ENCODE measurements at places on chromosomes 5 and 9.

DNA sequence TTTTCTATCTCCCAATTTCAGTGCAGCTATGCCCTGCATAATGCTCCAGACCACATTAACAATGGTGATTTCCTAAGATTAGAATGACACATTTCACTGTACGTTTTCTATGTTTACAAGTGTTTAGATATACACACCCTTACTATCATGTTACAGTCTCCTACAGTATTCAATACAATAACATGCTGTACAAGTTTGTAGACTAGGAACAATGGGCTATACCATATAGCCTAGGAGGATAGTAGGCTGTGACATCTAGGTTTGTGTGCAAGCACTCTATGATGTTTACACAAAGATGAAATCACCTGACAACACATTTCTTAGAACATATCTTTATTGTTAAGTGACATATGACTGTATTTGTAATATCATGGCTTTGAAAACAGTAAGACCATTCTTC is 1435.6 kb upstream of the NUDT12 start:
- DNase-seq: no peak

DNA sequence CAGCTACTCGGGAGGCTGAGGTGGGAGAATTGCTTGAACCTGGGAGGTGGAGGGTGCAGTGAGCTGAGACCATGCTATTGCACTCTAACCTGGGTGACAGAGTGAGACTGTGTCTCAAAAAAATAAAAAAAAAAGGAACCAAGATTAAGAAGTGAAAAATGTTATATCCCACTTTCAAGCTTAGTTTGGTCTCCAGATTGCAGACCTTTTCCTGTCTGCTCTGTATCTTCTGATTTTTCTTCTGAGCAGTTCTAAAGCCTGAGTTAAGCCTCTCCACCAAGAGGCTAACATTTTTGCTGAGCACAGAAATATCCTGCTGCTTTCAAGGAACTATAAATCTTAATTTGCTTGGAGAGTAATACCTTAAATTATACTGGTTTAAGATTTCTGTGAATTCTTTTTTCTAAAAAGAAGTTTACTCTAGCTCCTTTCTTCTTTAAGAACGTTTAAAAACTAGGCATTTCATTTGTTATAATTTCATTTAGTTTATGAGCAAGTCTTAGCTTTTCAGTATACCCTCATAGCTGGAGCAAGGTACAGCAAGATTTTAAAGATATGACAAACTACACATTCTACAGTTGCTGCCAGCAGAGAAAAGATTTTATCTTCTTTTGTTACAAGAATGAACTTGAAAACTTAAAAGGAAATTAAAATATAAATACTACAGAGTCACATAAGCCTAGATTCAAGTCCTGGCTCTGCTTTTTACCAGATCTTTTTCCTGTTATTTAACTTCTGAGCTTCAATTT is 55.0 kb downstream of the GARNL3 start:
- DNase-seq: peak; percentile 28

GRCh38 chr5:139386050-139386438 is 2.9 kb upstream of the SLC23A1 start:
- no peak for DNase-seq

- DNase-seq: no peak
Measured at GRCh38 chr5:168464641-168465040, 21.6 kb upstream of the RARS1 start.

DNA sequence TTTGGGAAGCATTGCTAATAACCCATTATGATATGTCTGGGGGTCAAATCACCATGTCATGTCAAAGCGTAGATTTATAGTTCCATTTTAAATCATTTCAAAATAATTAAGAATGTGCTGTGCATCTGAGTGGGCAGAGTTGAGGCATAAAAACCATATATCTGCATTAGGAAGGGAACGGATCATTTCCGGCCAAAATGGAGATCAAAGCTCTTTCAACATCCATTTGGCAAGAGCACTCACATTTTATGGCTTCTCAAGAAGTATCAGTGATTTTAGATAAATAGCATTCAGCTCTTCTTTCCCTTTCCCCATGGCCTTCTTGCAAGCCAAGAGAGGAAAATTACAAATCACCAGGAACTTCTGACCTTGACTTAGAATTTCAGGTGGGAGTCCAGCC is 89.9 kb downstream of the HSPA4 start:
- no peak for DNase-seq

DNA sequence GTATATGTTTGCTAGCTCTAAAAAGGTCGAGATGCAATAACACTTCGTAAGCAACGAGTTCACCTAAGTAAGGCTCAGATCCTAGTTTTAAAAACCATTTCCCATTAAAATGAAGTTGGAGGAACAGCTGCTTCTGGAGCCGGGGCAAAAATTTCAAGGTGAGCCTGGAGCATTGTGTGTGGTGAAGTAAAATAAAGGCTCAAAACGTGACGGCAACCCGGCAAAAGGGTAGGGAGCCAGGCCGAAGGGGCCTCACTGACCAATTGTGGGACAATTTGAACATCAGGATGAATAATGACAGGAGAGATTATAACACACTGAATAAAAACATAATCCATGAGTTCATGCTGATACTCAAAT is 20.1 kb downstream of the BTNL9 start:
- no peak for DNase-seq

GRCh38 chr5:109759306-109759705 is 69.6 kb downstream of the MAN2A1 start:
- DNase-seq: no peak

DNA sequence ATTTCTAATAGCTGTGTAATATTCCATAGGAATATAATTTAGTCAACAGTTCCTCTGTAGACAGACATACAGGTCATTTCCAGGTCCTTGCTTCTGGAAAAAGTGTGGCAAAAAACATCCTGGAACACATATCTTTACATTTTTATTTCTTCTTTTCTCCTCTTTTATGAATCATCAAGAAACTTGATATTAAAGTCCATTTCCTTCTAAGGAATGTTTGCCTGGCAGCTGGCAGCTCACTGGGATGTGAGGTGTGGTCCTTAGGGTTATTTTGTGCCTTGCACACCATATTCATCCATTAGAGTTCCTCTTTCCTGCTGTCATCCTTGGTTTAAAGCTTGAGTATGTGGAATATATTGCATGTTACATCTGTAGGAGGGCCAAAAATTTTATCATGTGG is 122.0 kb downstream of the GALNT10 start:
- DNase-seq: no peak

DNA sequence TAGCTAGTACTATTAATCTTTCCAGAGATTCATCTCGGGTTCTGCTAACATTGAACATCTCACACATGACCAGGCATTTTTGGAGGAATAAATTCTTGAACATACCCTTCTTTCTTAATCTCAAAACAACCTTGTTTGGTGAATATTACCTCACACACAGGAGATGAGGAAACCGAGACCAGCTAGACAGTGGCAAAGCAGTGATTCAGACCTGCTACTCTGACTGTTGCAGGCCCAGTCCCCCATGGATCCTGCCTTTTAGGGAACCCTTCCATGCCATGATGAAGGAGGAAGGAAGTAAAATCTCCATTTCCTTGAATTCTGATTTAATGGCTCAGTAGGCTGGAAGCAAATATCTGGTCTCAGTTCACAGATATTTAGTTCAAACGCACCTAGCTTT is 2.6 kb downstream of the PCSK5 start:
- no peak for DNase-seq

- no peak for DNase-seq
Measured at GRCh38 chr9:81227507-81228245, 461.7 kb downstream of the TLE1 start.

- DNase-seq: no peak
Measured at GRCh38 chr5:92907938-92908606, 672.9 kb downstream of the NR2F1-AS1 start.

DNA sequence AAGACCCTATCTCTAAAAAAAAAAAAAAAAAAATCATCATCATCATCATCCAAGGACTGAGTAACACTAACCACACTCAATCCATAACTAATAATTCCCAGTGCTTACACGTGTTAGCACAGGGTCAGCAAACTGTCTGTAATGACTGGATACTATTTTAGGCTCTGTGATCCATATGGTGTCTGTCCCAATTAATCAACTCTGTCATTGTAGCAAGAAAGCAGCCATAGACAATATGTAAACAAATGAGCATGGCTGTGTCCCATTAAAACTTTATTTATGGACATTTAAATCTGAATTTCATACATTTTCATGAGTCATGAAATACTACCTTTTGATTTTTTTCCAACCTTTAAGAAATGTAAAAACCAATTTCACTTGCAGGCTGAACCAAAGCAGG is 148.4 kb downstream of the SIL1 start:
- no peak for DNase-seq

- DNase-seq: no peak
Measured at GRCh38 chr5:10564838-10565784, 1.2 kb downstream of the ANKRD33B start.

- DNase-seq: no peak
Measured at GRCh38 chr5:8848997-8849594, 696.8 kb downstream of the SEMA5A start.

- no peak for DNase-seq
Measured at GRCh38 chr5:96142786-96143434, 181.3 kb upstream of the ELL2 start.

DNA sequence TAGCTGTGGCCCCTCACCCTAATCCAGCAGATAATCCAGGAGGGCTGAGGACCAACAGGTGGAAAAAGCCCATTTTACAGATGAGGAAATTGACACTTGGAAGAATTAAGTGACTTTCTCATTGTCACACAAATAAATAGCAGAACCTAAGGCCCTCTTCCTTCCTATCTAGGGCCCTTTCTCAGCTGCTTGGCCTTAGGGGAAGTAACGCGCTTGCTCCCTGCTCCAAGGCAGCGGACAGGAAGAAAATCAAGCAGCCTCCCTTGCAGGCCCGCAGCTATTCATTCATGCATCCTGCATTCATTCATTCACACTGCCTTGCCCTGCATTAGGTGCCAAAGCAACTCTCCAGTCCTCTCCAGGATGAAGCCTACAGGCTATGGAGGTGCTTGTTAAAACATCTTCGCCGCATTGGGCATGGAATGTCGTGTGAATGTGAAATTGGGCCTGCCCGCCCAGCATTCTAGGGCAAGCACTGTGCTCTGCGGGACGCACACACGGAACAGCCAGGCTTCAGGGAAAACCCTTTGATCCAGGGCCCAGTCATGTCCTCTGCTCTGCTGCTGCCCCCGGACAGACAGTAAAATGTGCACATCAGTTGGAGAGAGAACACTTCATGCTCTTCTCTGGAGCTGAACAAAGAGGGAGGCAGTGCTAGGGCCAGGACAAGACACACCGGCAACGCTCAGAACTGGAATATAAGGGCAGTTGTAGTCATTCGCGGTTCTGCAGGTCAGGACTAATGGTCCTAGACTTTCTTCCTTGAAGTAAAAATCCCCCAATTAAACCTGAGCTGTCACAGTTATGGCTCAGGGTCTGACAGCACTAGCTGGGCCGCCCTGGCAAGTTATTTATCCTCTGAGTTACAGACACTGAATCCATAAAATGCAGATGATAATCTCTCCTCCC is 166.0 kb downstream of the COL23A1 start:
- no peak for DNase-seq

- DNase-seq: no peak
Measured at GRCh38 chr9:136031741-136032730, 63.1 kb downstream of the NACC2 start.

DNA sequence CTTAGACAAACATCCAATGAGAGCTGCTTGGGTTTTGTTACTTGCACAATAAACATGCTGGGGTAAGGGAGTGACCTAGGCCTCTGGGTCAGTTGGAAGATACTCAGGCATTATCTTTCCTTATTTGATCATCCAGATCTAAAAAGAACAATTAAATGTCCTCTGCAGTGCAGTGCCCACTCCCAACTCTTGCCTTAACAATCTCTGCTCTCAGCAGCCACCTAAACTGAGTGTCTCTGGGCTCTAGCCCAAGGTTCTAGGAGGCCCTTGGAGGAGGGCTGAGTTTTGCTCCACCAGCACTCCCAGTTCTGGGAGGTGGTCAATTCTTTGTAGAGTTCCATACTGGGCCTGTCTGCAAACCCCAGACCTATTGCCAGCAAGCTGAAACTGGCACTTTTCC is 1.8 kb downstream of the MCIDAS start:
- DNase-seq: no peak

DNA sequence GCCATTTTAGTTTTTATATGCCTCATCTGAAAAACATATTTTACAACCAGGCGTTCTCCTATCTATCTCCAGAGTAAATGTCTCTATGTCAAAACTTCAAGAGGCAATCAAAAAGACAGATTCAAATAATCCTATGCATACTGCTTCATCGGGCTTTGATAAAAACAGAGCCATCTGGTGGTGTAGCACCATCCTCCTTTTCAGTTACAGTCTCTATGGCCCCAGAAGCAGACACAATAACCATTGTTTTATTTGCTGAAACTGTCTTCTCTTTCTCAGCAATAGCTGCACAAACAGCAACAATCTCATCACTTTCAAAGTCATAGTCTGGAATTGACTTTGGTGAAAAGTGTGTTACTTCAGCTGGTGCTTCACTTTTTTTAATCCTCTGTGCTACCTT is 36.3 kb downstream of the PTGER4 start:
- DNase-seq: no peak

- peak; percentile 42 for DNase-seq
Measured at GRCh38 chr5:100828071-100828897, 74.8 kb downstream of the ST8SIA4 start.

DNA sequence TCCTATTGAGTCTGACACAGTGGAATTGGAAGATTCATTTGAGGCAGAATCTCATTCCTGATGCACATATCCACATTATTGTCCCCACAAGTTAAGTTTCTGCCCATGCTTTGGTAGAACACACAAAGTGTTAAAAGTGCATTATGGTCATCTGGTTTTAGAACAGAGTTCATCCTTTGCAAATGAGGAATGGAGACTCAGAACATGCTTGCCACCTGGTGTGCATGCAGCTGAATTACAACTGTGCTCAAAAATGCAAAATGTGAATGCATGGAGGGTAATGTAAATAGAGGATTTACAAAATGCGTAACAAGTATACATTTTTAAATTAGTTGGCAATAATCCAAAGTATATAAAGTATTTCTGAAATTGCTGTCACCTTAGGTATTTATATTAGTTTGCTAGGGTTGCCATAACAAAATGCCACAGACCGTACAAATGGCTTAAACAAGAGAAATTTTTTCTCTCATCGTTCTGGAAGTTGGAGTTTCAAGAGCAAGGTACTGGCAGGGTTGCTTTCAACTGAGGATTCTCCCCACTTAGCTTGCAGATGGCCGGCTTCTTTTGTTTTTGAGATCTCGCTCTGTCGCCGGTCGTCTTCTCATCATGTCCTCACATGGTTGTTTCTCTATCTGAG is 671.1 kb downstream of the TAF11L14 start:
- peak; percentile 33 for DNase-seq

DNA sequence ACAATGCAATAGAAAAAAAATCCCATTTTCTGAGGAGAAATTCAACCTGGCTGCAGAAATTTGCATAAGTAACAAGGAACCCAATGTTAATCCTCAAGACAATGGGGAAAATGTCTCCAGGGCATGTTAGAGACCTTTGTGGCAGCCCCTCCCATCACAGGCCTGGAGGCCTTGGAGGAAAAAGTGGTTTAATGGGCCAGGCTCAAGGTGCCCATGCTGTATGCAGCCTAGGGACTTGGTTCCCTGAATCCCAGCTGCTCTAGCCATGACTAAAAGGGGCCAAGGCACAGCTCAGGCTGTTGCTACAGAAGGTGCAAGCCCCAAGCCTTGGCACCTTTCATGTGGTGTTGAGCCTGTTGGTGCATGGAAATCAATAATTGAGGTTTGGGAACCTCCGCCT is 66.5 kb downstream of the ALDH1A1 start:
- DNase-seq: no peak

- DNase-seq: peak; percentile 73
Measured at GRCh38 chr9:122370869-122371755, at the start of gene PTGS1. PTGS1 (plus strand) TSS chr9:122371024; CDS start chr9:122371085, 61 bp downstream.

GRCh38 chr5:157459715-157460599 is at the start of gene NIPAL4:
NIPAL4 (plus strand) TSS chr5:157460213; CDS start chr5:157460321, 108 bp downstream.
- DNase-seq: peak; percentile 41

GRCh38 chr5:169551146-169551545 is 32.4 kb upstream of the SPDL1 start:
- DNase-seq: no peak

All from GM10248 (cell line).